HepG2 (cell line): ENCODE measurements at places on chromosomes 5 and 9.

DNA sequence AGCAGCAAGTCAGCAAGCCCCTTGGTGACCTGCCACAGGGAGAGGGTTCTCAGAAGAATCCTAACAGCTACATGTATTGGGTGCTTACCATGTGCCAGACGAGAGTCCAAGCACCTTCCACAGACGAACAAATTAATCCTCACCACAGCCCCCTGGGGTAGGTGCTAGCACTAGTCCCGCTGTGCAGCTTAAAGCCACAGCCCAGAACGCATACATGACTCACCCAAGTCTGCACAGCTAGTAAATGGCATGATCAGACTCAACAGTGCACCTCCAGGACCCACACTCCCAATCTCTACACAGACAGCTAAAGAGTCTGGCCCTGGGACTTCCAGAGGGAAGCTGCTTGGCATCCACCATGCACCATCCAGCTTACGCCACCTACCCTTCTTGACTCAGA lies 111.5 kb downstream of the PAX5 start:
- no peak for DNase-seq

- DNase-seq, result no peak
Observed at GRCh38 chr9:113701774-113702755, 174.0 kb upstream of the ZNF618 start.

DNA sequence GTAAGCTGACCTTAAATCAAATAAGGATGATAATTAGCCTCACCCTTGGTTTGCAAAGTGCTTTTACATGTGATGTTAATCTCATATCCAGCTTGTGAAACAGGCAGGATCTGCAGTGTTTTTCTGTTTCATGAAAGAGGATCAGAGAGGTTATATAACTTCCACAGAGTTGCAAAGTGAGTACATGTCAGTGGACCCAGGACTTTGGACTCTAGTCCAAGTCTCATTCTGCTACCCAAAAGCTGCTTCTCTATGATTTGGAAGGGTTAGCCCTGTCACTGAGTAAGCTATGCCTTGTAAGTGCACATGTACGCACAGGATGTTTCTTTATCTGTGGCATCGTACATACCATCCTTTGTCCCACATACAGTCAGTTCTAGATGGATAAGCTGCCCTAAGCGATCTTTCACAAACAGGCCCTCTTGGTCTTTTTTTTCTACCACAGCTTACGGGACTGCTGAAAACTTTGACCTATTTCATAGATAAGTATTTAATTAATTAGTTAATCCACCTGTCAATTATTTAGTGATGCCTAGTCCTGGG lies 322.9 kb downstream of the TMEM38B start:
- DNase-seq, result no peak

DNA sequence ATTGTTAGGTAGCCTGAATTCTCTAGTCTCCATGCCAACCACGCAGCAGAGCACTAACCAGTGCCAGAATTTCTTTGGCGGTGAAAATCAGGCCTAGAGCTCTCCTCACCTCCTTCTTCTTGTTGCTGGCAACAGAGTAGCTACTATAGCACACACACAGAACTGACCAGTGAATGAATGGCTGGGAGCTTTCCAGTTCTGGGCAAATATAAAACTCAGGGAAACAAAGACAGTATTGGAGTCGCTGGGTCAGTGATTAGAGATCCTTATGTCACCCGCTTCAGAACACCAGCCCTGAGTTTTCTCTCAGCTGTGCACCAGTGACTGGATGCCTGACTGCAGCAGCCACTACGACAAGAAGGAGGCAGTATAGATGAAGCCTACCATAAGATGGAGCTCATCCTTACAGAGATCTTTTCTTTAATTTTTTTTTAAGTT lies 26.9 kb upstream of the FEM1C start:
- DNase-seq, result no peak

DNA sequence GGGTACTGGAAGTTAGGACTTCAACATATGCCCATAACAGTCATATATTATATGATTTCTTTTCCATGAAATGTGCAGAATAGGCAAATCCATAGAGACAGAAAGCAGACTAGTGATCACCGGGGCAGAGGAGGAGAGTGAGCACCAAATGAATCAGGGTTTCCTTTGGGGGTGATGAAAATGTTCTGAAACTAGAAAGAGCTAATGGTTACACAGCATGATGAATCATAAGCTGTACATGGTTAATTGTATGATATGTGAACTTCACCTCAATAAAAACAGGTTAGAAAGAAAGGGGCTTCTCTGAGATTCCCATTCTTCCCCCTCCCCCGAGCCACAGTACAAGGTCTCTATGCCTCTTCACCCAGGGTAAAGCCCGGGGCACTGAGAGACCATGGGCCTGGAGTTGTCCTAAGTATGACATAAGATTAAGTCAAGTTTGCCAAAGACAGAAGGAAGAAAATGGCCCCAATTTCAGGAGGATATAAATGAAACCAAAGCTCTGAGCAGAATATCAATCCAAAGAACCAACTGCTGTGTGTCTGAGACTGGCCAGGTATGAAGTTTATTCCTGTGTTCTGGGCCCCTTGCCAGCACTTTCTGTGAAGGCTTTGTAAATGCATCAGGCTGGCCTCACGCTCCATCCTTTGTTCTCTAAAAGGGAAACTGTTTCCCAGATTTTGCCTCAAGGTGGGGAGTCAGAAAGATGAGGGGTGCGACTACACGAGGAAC lies 243.8 kb downstream of the CDK5RAP2 start:
- DNase-seq, result no peak

GRCh38 chr9:111301195-111301594 lies 28.8 kb downstream of the OR2K2 start:
- no peak for DNase-seq

- no peak for DNase-seq
Observed at GRCh38 chr9:38010918-38011704, 57.9 kb downstream of the SHB start.

DNA sequence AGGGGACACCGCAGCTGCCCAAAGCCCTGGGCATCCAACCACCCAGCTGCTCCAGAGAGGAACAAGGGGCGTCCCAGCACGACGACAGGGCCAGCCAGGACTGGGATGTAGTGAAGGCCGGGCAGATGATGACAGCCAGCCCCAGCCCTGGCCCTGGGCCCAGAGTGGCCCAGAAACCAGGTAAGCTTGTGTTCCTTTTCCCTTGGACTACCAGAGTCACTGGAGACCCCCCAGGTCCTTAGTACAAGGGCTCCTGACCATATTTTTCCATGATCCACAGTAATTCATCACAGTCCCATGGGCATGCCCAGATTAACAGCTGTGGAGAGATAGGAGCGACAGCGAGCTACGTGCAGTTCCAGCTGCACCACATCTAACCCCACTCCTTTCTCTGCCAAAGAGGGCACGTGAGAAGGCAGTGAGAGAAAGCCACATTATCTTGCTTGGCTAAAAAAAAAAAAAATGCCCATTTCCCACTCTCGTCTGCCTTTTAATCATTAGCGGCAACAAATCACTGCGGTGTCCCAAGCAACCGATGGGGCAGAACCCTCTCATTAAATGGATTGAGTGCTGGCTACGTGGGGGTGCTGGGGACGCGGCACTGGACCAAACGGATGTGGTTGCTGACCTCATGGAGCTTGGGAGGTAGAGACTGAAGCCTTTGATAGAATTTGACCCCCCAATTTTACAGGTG lies 21.7 kb upstream of the SYNPO start:
- DNase-seq, result no peak

DNA sequence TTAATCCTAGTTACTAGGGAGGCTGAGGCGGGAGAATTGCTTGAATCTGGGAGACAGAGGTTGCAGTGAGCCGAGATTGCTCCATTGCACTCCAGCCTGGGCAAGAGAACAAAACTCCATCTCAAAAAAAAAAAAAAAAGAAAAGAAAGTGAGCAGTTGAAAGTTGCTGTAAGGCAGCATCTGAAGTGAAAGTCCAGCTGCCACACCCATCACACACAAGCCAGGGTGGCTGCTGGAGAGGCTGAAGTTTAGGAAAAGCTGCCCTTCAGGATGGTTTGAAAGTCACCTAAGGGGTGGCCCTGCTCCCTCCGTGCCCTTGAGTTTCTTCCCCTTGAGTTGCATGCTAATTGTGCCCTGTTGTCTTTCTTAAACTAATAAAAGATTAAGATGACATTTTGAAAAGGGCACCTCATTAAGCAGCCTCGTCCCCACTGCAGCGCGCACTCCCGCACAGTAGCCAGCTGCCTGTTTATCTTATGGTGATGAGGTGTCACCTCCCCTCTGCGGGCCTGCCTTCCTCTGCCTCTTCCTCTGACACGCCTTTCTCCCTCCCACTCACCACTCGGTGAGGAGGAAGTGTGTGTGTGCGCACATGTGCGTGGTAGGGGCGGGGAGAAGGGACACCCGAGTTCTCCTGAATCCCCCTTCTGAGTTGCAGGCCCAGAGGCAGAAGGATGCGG lies 104.2 kb upstream of the PANK3 start:
- no peak for DNase-seq

DNA sequence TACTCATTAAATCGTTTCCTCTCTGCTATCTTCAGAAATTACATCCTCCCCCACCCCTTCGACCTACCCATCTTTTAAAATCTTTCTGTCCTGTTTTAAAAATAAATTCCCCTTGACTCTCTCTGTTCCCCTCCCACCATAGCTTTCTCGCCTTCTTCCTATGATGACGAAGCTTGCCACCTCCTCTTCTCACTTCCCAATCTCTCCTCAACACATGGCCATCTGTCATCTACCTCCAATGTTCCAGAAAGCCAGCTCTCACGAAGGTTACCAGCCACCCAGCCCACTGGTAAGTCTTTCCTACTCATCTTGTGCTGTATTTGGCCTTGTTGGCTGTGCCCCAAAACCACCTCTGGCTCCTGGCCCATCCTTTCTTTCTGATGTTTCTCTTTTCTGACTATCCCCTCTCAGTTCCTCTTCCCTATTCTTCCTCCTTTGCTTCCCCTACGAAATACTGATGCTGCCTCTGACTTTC lies 346.3 kb downstream of the ENC1 start:
- DNase-seq, result no peak

DNA sequence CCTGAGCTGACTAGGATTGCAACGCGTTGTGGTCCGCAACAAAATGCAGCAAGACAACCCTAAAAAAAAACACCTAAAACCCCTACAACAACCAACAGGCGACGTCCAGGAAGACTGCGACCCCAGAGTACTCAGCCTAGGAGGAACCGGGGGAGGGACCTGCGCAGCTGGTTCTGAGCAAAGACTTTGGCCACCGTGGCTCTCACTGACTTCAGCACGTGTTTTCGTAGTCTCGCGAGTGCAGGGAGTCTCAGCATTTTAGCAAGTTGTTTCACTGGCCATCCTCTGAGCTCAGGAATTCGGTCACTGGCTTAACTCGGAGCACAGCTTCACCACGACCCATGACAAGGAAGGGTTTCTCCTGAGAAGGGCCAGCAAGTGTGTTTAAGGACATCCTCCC lies 8.6 kb upstream of the ZDHHC11 start:
- no peak for DNase-seq

DNA sequence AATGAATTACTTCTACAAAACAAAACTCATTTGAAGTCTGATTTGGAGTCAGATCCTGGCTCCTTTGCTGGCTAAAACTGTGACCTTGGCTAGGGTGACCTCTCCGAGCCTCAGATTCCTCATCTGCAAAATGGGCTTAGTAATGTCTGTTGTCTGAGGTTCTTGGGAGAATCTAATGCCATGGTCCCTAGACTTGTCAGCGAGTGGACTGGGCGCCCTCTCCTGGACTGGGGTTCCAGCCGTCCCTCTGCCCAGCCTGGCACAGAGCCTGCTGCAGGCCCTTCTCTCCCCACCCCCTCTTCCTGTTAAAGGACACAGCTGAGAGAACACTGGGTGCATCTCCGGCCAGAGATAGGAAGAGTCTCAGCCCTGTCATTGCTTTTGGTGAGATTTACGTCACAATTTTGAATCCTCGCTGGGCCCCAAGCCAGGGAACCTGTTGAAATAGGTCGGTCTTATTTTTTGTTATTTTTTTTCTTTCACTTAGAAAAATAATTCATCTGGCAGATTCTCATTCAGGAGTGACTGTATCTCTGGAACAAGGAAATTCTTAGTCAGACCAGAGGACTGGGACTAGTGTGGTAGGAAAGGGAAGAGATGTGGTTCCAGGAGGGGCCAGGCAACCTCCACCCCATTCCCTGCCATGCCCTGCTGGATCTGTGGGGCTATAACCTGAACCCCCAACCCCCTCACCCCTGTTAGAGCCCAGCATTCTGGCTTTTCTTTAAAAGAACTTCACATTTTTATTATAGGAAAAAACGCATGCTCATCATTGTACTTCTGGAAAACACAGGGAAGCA lies 48.2 kb upstream of the RPL26L1 start:
- DNase-seq, result peak; percentile 27

- DNase-seq, result peak; percentile 5
Observed at GRCh38 chr9:116190637-116191396, 37.2 kb downstream of the PAPPA start.

GRCh38 chr9:91825866-91826265 lies 124.2 kb downstream of the ROR2 start:
- no peak for DNase-seq
